ENCODE measurements at places on chromosomes 16 and 17. TPM values are rescaled to one million over a fixed set of nuclear protein-coding genes. Genes with fewer than 3 reads are reported as not detected.
A peak's percentile ranks its signal among the peaks of the same experiment; 100 is the strongest.

DNA sequence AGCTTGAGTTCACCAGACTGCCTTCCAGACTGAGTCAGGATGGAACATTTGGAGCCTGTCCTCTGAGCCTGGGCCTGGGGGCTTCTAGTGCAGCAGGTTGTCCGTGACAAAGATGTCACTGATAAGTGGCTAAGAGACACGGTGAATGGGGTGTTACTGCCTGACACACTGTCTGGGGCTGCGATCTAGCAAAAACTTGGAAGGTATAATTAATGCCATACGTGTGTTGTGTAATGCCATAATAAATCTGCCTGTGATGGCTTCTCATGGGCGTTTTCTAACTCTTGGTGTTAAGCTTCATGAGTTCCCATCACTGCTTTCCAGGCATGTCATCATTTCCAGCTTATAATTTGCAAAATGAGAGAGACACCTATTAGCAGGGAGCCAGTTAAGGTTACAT, 215.4 kb downstream of the UTP18 start:
- no peak overlapping the region for H3K4me3 ChIP-seq
- no peaks in the 10 kb centered on the region for H3K4me1 ChIP-seq
- no peak overlapping the region for H3K27ac ChIP-seq
- no peaks in the 10 kb centered on the region for H3K27me3 ChIP-seq
- H3K36me3 ChIP-seq = no peaks in the 10 kb centered on the region

GRCh38 chr17:1834380-1835149, 4.8 kb downstream of the RPA1 start:
- H3K27me3 ChIP-seq = no peaks in the 10 kb centered on the region
- H3K27ac ChIP-seq = no peak overlapping the region
- H3K4me1 ChIP-seq = peaks cover 8% of the 10 kb centered on the region
- no peak overlapping the region for H3K4me3 ChIP-seq

Gene RPRML
- not detected for total RNA-seq

Gene PFAS
- 18.8 TPM for total RNA-seq

- H3K4me3 ChIP-seq = no peak overlapping the region
- no peaks in the 10 kb centered on the region for H3K27me3 ChIP-seq
- no peak overlapping the region for H3K27ac ChIP-seq
- H3K36me3 ChIP-seq = no peaks in the 10 kb centered on the region
- no peaks in the 10 kb centered on the region for H3K4me1 ChIP-seq
Measured at GRCh38 chr17:3551189-3551588, 6.4 kb downstream of the TRPV3 start.

DNA sequence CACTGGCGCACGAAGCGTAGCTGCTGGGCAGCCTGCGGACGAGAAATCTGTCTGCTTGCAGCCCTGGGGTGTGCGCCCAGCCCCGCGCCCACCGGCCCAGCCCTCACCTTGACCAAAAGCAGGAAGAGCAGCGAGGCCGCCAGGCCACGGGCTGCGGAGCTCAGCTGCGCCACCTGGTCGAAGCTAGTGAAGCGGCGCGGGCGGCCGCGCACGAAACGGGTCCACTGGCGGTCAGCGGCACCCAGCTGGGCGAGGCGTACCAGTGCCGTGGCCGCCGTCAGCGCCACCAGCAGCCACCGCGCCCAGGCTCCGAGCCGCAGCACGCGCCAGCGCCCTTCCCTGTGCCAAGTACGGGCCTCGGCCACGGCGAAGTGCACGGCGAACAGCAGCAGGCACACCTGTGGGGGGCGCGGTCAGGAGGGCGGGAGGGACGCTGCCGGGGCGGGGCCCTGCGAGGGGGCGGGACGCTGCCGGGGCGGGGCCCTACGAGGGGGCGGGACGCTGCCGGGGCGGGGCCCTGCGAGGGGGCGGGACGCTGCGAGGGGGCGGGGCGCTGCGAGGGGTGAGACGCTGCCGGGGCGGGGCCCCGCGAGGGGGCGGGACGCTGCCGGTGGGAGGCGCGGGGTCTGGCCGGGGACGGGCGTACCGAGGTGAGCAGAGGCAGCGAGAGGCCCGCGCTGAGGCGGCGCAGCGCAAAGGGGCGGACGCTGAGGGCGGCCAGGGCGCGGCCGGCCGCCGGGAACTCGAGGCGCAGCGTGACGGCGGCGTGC, 43.2 kb downstream of the TSC2 start:
- no peak overlapping the region for H3K4me3 ChIP-seq

DNA sequence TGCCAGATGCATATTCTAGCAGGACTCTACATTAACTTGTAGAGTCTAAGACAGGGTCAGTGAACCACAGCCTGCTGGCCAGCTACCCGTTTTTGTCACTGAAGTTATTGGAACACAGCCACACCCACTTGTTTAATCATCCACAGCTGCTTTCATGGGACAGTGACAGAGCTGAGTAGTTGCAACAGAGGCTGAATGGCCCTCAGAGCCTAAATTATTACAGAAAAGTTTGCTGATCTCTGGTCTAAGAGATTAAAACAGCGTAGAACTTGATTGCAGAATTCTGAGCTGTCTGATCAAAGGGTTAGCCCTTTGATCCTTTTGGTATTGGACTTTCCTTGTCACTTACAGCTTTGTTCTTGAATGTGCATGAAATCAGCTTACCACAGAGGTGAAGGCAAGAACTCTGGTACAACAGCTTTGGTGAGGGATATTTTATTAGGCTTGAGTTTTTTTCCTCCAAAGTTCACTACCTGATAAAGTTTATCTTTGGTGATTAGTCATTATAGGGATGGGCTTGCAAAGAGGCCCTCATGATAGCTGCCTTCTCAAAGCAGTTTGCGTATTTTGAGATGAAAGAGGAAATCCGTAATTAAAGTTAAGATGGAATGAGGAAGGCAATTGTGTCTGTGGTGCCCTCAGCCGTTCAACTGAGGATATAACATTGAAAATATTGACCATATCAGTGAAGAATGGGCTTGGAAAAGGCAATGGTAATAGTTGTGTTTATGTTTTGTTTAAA, 23.6 kb downstream of the ALDH3A2 start:
- peaks cover 25% of the 10 kb centered on the region for H3K36me3 ChIP-seq
- H3K4me1 ChIP-seq = peaks cover 3% of the 10 kb centered on the region
- H3K27ac ChIP-seq = no peak overlapping the region
- no peak overlapping the region for H3K4me3 ChIP-seq

DNA sequence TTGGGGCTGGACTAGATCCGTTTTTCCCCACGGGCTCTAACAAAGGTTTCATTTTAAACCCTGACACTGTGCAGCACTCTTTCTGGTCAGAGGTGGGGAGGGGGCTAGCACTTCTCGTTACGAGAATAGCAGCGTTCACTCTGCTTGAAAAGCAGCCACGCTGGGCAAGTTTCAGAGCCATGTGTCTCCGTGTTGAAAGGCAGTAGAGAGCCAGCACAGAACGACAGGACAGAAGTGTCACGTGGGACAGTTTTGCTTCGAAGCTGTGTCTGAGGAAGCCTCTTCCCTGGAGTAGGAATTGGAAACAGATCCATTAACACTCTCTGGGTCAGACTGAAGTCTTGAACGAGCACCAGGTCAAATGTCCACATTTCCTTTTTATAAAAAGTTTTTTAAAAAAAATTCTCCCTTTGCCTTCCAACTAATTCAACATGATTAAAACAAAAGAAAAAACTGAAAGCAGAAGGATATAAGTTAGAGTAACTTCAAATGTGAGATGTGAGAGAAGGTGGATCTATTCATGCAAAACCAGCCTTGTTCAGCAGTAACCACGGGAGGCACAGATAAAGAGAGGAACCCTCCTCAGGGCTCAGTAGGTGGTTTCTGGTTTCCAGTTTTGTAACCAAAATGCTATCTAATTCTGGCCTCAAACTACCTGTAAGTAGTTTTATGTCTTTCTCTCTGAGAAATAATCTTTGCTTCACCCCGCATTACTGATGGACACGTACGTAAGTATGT, 65.0 kb downstream of the SMG6 start:
- peaks cover 78% of the 10 kb centered on the region for H3K4me1 ChIP-seq
- peaks cover 16% of the 10 kb centered on the region for H3K36me3 ChIP-seq
- H3K27ac ChIP-seq = peak overlapping the region; percentile 99
- peak overlapping the region; percentile 4 for H3K4me3 ChIP-seq
- no peaks in the 10 kb centered on the region for H3K27me3 ChIP-seq

DNA sequence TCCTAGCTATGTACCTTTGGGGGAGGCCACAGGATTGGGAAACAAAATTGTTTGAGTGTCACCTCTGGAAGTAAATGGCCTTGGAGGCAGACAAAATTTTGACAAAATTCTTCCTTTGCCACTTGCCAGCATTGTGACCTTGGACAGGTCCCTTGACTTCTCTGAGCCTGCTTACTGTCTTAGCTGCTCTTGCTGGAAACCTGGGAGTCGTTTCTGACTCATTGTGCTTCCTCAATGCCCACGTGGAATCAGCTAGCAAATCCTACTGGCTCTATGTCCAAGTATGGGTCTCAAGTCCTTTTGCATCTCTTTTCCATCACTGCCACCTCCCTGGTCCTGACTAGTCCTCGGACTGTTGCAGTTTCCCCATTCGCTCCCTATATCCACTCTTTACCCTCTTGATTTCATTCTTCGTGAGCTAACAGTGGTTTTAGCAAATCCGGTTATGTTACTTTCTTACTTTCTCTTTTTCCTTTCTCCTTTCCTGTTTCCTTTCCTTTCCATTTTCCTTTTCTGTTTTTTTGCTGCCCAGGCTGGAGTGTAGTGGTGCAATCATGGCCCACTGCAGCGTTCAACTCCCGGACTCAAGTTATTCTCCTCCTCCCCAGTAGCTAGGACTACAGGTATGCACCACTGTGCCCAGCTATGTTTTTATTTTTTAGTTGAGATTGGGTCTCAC, 68.1 kb upstream of the LGALS9 start:
- no peak for DNase-seq
- no peak overlapping the region for H3K4me3 ChIP-seq
- no peaks in the 10 kb centered on the region for H3K36me3 ChIP-seq
- no peak overlapping the region for H3K27ac ChIP-seq
- H3K27me3 ChIP-seq = no peaks in the 10 kb centered on the region

GRCh38 chr16:48960830-48961229, 320.8 kb downstream of the CBLN1 start:
- no peak for DNase-seq
- H3K27ac ChIP-seq = no peak overlapping the region
- no peaks in the 10 kb centered on the region for H3K36me3 ChIP-seq
- peaks cover 22% of the 10 kb centered on the region for H3K4me1 ChIP-seq
- no peaks in the 10 kb centered on the region for H3K27me3 ChIP-seq

Gene PRCD
- total RNA-seq = 5.3 TPM

Data from osteoblast (primary cell).